NB4 (cell line): ENCODE measurements at places on chromosomes 3 and 15.

DNA sequence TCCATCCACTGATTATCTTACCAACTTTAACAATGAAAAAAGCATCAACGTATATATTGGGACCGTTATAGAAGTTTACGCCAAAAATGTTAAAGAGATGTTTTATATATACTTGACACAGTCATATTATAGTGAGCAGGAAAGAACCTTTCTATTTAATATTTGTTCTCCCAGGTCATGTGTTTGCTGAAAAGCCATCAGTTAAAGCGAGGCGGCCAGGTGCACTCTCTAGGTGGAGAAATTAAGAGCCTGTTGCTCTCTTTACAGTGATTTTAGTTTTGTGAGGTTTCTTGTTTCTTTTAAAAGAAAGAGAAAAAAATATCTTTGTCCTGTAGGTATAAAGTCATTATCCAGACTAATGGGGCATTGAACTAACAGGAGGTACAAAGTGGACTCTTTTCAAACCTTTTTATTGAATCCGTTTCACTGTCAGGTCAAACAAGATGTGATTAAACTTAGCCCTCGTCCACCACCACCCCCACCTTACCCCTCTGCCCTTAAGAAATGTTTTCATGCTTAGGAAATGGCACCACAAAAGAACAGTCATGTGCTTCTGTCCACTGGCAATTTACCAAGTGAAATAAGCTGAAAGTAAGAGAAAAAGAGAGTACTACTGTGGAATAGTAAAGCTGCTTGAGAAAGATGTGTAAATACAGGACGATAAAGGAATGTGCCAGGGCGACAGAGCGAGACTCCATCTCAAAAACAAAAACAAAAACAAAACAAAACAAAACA, 279.9 kb downstream of the PTPRG start:
- DNase-seq = no peak

DNA sequence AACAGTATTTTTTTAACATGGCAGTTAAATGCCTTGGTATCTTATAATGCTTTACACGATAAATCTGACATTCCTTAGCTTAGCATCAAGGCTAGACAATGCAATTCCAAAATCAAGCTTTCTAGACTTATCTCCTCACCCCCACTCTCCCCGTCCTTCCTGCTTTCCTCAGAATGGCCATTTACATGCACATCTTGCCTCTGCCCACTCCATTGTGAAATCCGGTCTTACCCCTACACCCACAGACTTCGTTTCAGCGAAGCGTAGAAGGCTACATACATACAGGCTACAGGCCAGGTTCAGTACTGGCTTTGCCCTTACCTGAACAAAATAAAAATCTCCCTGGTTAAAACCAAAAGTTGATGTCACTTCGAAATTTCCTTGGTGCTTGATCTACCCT, 58.6 kb upstream of the SLC12A8 start:
- peak; percentile 4 for DNase-seq

DNA sequence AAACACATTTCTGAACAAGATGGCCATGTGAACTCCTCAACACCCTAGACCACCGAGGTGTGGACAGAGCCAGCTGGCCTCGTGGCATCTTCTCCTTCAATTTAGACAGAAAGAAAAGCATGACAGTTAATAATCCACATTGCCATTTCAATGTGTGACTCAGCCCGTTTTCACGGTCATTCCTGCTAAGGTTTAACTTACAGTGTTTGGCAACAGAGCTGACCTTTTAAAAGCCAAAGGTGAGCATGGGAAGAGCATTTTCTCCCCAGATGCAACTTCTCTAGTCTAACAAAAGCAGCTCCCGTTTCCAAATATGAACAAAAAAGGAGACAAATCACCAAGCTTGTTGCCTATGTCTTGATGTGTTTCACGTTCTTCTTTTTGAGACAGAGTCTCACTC, 417.6 kb upstream of the WNT5A start:
- DNase-seq = no peak

GRCh38 chr3:178443634-178444033, 92.6 kb upstream of the KCNMB2 start:
- DNase-seq = no peak

GRCh38 chr15:38843736-38844590, 279.3 kb upstream of the RASGRP1 start:
- DNase-seq = no peak

DNA sequence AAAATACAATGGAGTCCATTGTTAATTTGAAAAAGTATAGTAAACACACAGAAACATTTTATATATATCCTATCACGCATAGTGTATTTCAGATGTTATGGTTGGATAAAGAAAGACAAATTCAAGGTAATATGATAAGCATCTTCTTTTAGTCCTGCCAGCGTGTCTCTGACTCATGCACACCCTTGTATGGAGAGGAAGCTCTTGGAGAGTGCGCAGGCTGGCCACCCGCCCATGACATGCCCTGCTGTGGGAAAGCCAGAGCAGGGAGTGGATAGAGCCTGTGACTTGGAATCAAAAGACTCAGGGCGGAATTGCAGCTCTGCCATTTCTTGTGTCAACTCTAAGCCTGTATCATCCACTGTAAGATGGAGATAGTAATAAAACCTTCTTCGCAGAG, 23.0 kb upstream of the COPG1 start:
- DNase-seq = no peak

DNA sequence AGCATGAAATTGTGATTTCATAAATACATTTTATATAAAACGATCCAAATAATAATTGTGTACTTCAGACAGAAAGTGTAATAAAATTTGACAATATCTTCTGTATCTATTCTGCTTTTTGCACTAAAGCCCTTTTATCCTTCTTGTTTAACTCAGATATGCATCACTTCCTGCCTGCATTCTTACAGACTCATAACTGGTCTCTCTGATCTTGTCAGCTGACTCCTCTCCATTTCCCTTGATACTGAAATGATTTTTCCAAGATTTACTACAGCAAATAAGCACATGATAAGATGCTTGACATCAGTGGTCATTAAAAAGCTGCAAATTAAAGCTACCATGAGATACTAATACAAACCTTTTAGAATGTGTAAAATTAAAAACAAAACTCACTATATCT, 25.3 kb upstream of the SI start:
- DNase-seq = no peak

GRCh38 chr3:35777563-35778554, 138.5 kb downstream of the ARPP21 start:
- DNase-seq = no peak

- DNase-seq = no peak
Measured at GRCh38 chr3:113946831-113947230, 982 bp upstream of the ZDHHC23 start.

DNA sequence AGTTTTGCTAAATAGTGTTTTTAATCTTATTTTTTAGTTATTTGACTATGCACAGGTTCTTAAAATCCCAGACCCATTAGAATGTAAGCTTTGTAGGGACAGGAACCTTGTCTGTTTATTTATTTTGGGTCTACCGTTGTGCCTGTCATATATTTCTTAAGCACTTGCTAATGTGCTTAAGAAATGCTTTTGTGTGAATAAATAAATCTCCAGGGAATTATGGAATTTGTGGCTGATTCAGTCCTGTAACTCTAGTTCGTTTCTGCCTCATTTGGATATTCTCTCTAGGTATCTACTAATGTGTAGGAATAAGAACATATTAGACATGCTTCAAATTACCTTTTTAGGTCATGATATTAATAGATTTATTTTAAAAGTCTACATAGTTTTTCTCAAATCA, 161.6 kb downstream of the LPP start:
- no peak for DNase-seq

GRCh38 chr3:127037021-127037400, 54.1 kb downstream of the PLXNA1 start:
- no peak for DNase-seq

DNA sequence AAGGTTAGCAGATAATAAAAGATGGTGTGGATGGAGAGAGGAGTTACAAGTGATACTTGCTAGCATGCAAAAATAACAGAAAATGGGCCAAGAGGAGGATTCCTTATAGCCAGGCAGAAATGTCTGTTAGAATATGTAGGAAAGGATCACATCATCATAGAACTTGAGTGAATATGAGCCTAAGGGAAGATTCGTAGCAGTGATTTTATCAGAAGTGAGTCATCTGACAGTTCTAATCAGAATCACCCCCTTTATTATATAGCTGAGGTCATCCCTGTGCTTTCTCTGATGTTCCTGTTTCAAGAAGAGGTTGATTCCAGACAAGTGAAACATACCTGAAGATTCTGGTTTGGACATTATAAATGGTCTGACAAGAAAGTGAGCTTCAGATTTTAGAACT, 22.9 kb downstream of the EXOG start:
- DNase-seq = no peak

GRCh38 chr15:60967728-60968127, 261.4 kb downstream of the RORA start:
- no peak for DNase-seq

- DNase-seq = peak; percentile 84
Measured at GRCh38 chr3:11077466-11077865, 76.8 kb upstream of the HRH1 start.

- no peak for DNase-seq
Measured at GRCh38 chr3:49747792-49748480, 24.2 kb upstream of the GMPPB start.
